ENCODE measurements at places on chromosomes 4 and X.

GRCh38 chr4:148315049-148315448 is 127.2 kb downstream of the NR3C2 start:
- peak; percentile 45 for DNase-seq

DNA sequence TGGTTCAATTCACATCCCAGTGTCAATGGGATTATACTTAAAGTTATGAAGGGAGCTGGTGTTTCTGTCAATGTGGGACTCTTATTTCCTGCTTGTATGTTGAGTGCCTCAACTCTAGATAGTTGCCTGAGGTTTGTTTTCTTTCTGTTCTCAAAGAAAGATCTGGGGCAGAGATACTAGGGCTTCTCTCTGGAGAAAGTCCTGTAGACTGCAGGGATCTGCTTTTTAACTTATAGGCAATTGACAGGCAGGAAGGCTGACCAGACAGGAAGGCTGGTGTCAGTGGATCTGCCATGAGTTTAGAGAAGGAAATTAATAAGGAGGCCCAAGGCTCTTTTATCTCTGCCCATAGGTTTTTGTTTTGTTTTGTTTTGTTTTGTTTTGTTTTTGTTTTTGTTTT is 64.0 kb upstream of the PRKX start:
- no peak for DNase-seq

DNA sequence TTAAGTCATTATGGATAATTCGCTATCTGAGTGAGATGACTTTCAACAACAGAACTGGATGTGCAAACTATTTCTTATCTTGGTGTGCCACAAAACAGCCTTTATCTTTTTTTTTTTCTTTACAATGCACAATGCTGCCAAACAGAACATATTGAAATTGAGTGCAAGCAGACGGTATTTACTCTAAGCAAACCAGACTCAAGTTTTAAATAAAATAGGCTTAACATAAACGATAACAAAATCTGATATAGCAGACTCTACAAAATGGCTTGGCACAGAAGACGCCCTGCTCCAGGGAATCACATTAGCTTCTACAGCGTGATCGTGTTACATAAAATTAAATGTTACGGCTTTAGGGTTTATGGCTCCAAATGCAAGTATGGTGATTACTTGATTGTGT is 9.6 kb upstream of the STK32B start:
- DNase-seq: no peak

DNA sequence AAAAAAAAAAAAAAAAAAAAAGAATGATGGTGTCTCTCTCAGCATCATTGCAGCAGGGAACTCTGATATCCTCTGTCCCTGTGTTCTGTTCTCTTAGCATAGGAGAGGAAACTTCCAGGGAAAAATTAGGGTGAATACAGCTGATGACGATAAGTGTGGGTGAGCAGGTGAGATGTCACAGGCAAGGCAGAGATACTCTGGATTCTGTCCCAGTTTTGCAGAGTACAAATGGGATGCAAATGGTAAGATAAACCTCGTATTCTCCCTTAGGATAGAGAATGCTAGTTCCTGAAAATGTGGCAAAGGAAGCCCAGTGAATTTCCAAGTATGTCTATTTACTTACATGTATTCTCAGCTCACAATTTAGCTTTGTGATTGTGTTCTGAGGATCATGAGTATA is 671.6 kb upstream of the BOD1L1 start:
- no peak for DNase-seq

GRCh38 chr4:14743172-14743571 is 259.1 kb upstream of the CPEB2 start:
- DNase-seq: no peak

DNA sequence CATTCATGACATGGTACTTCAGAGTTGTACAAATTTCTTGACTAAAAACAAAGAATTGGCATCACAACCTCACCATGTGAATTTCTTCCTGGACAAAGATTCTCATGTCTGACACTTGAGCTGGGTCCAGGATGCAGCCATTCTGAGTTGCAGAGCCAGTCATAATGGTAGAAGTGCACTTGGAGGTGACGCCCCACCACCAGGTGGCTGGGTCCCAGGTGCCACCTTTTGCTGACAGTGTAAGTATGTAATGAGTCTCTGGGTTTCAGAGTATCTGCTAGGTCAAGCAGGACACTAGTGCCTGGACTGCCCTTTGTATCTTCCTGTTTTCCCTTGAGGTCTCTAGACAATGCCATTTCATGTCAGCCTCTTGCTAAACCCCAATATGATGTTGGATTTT is 36.6 kb upstream of the WDR1 start:
- no peak for DNase-seq

DNA sequence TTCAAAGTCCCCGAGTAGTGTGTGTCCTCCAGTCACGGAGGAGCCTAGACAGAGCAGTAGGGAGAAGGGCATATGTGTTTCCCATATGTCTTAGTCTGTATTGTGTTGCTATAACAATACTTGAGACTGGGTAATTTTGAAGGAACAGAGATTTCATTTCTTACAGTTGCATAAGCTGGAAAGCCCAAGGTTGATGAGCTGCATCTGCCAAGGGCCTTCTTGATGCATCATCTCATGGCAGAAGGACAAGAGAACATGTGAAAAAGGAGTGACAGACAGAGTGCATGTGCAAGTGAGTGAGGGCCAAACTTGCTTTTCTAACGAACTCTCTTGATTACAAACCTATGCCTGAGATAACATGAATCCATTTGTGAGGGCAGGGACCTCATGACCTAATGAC is 243.4 kb downstream of the ARHGAP10 start:
- DNase-seq: no peak

DNA sequence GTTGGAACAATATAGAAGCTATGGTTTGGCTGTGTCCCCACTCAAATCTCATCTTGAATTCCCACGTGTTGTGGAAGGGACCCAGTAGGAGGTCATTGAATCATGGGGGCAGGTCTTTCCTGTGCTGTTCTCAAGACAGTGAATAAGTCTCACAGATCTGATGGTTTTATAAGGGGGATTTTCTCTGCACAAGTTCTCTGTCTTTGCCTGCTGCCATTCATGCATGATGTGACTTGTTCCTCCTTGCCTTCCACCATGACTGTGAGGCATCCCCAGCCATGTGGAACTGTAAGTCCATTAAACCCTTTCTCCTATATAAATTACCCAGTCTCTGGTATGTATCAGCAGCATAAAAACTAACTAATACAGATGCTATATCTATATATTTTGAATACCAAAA is 135.2 kb upstream of the EDNRA start:
- DNase-seq: no peak

DNA sequence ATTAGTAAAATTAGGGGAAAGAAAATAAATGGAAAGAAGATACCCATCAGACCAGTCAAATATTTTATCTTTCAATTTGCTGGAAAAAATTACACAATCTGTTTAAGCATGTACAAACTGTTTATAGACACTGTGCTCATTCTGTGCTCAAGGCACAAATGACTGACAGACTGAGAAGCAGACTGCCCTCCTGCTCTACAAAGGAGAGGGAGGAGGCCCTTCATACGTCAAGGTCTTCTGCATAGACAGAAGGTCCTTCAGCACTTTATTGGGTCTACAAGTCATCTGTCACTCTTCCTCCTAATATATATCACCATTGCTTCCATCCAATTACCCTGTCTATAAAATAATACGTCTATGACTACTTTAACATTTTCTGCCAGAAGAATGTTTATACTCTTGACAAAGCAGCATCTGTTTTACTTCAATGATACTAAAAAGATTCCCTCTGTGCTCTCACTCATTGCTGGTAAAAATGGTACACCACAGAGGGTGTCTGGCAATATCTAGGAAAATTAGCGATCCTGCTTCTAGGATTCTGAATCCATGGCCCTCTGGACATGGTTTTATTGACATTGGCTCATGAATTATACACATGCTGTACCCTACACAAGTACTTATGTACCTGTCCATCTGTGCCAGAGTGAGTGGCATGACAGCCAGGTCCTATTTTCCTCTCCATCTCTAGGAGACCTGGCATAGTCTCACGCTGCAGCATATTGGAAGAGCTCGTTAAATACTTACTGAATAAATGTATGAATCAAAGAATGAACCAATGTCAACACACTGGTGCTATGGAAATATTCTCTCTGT is 11.3 kb downstream of the SLC10A6 start:
- no peak for DNase-seq

- no peak for DNase-seq
These were observed 16.1 kb downstream of the RHOH start for GRCh38 chr4:40212674-40213527.

DNA sequence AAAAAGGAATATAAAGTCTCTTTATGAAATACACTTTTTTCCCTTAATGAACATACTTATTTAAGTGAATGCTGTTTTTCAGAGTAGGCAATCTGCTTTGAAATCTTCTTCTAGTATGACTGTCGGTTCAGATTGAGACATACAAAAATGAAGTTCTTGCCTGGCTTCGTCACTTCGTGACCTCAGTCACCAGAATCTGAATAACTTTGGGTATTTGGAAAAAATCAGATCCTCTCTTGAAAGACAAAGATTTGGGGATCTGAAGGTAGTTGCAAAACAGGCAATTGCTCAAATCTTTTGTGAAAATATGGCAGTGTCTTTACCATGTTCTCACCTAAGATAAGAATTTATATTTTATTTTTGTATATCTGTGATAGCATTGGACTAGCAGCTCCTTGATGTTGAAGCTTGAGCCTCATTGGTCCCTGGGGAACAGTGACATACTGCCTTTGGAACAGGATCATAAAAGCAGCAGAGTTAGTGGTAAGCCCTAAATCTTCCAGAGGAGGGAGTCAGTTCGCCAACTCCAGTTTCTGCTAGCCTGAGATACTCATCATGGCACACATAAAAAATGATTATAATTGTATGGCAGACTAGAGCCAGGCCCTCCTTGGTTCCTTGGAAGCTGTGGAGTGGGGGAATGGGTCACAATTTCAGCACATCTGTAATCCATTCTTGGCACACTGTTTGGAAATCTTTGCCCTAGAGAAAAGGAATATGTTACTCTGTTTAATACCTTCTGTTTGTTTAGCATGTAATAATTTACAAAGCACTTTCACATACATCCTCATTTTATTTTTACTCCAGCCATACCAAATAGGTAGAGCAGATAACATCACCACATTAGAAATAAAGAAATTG is 5.0 kb downstream of the ARFIP1 start:
- DNase-seq: peak; percentile 20

Data from AG08396 (cell line).